Activated CD4-positive, alpha-beta memory T cell treated with anti-CD3 and anti-CD28 coated beads for 36 hours (primary cell): ENCODE measurements at places on chromosomes 7 and 10. TPM values are rescaled to one million over a fixed set of nuclear protein-coding genes. Genes with fewer than 3 reads are reported as not detected.

GRCh38 chr10:44473146-44473545 is 88.2 kb upstream of the CXCL12 start:
- DNase-seq, result no peak

DNA sequence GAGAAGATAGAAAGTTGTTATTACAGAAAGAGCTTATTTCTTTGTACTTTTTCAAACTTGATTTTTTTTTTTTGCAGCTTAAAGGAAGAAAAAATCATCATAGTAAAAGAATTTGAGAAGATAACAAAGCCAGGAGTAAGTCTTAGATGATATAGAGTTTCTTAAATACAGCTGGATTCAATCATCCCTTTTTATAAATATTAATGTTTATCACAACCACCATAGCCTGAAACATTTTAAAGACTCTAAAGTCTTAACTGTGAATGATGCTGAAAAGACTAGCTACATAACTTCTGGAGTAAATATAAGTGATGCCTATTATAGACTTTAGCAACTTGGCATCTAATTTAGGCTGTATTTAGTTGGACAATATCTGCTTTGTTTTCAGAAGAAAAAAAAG is 54.8 kb upstream of the FGL2 start:
- DNase-seq, result no peak

Gene TMEM139
- total RNA-seq, result 0.70 TPM

Gene NPFFR1
- total RNA-seq, result not detected

Gene UTF1
- not detected for total RNA-seq
